ENCODE measurements at places on chromosomes 13 and 19. TPM values are rescaled to one million over a fixed set of nuclear protein-coding genes. Genes with fewer than 3 reads are reported as not detected.

GRCh38 chr13:89401264-89401675, 1730.1 kb downstream of the SLITRK5 start:
- DNase-seq, result no peak

The CEACAM4 gene
- 0.92 TPM for total RNA-seq

DNA sequence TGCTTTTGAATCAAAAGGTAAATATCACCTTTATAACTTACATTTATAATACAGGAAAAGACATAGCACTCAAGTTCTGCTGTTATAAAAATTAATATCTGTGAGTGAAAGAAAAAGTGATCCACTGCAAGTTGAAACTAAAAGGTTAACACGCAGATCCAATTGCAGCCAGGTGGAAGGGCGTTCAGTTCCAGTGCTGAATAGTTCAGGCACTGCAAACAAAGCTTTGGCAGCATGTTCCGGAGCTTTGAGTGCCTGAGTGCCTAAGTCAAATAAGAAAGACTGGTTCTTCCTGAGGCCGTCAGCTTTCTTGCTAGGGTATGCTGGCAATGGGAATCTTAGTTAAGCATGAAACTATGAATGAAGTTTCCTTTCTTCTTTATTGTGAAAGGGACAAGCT, 200.3 kb downstream of the LMO7 start:
- no peak for DNase-seq

GRCh38 chr13:48235341-48236135, 2.5 kb downstream of the ITM2B start:
- no peak for DNase-seq

GRCh38 chr19:12545267-12545666, 6.0 kb downstream of the ZNF564 start:
- DNase-seq, result no peak

All from T-helper 17 cell (primary cell).